ENCODE measurements at places on chromosomes 6 and 20.
A peak's percentile ranks its signal among the peaks of the same experiment; 100 is the strongest.

GRCh38 chr6:66496659-66497058 lies 789.6 kb upstream of the EYS start:
- no peak for DNase-seq

DNA sequence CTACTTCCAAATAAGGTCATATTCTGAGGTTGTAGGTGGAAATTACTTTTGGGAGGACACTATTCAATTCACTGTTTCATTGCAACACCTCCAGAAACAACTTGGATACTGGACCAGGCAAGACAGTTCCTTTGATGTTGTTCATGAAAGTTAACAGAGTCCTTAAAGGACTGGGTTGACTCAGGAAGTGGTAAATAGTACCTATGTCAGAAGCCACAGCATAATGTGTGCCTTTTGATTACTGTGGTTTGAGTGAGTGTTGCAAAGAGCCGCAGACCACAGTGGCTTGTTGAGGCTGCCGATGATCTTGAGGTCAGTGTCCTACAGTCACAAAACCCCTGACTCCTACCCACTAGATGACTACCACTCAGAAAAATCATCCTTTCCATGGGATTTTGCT lies 10.9 kb downstream of the IL20RA start:
- peak; percentile 19 for DNase-seq

DNA sequence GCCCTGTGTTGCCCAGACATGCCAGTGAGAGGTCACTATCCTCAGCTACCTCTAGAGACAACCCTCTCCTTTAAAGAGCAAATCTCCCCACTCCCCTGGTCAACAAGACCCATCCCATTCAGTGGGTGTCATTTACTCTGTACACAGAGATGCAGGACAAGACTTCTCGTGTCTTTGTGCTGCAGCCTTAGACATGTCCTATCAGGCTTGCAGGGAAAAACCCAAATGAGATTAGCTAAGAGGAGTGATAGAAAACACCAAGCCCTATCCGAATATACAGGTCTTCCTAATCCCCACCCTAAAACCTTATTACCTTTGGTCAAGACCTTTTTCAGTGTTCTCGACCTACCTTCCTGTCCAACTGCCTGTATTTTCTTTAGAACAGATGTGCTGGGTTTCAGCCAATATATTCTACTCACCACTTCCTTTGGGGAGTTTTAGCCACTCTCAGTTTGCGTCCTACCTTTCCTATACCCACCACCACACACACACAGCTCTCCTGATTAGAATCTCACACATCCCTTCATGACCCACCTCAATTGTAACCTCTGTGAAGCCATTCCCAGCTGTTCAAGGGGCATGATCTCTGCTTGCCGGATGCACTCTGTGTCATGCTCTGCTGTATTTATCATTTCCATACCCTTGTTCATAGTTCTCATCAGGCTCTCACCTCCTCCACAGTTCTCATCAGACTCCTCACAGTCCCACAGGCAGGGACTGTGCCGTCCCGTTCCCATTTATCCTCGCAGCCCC lies 39.7 kb downstream of the TRAM2 start:
- no peak for DNase-seq

- DNase-seq: no peak
These were observed 46.0 kb downstream of the PTK7 start for GRCh38 chr6:43122146-43122545.

GRCh38 chr20:39268981-39269461 lies 306.9 kb downstream of the DHX35 start:
- peak; percentile 55 for DNase-seq
